Right lung (tissue), 10 donors: ENCODE measurements at places on chromosomes 7 and 10. TPM values are rescaled to one million over a fixed set of nuclear protein-coding genes. Genes with fewer than 3 reads are reported as not detected.

DNA sequence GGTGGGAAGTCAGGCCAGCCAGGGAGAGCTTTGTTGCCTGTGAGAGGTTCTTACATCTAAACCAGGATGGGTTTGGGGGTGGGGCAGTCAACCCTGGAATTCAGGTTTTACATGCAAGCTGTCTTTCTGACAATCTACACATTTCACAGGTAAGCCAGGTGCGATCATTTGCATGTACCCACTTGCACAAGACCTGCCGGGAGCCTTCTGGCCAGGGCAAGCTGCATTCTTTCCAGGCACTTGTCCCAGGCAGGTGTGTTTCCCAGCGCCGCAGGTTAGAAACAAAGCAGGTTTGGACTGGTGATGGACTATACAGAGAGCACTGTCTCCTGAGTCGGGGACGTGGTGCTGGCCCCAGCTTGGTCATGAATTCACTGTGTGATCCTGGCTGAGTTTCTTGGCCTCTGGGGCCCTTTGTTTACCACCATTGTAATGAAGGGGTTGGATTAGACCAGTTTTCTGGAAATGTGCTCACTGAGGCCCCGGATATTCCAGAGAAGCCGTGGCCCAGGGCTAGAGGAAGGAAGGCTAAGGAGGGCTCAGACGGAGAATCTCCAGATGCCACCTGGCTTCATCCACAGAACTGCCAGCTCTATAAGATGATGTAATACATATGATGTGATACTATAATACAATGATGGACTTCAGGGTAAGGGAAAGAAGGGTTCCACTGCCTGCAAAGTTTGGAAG lies 205.2 kb upstream of the SVIL start:
- DNase-seq: no peak

GRCh38 chr10:80132299-80133139 lies at the start of gene PLAC9:
PLAC9 (plus strand) TSS chr10:80132730; CDS start chr10:80132763, 33 bp downstream.
- DNase-seq: peak; percentile 61

GRCh38 chr7:107160389-107160788 lies 8.4 kb upstream of the HBP1 start:
- DNase-seq: no peak

DNA sequence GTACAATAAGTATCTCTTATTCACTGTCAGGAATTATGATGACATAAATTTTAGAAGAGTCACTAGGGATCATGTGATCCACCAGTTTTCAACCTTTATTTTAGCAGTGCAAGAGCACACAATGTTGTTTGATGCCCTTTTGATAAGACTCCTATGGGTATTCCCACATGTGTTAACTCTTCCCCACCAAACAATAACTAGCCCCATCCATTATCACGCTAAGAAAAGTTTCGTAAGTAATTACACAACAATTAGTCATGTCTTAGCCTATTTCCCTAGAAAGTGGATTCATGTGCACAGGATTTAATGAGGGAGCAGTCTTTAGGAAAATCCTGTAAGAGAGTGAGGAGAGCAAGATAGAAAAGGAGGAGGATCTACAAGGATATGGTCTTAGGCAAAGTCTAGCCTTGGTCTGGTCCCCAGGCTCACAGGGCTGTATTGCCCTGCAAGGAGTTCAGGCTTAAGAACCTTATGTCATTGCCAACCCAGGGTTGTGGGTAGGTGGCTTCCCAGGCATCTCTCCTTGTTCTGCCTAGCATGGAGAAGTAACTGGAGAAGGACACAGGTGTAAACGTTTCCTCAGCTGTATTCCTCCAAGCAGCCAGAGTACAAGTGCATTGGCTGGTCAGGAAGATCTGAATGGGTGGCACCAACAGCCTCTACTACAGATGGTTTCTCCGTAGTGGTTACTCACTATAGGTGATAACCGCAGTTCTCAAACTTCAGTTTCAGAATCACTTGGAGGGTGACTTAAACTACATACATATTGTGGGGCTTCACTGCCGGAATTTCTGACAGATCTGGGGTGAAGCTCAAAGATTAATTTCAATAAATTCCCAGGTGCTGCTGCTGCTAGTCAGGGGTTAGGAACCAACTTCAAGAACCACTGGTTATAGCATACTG lies 574.5 kb downstream of the SUGCT start:
- no peak for DNase-seq

Gene KEL
- polyA plus RNA-seq: 2.1 TPM

Gene LAMB4
- 0.09 TPM for polyA plus RNA-seq

Gene SFRP4
- 2.0 TPM for polyA plus RNA-seq
